Smooth muscle cell of the brain vasculature (primary cell): ENCODE measurements at places on chromosomes 12 and 14.

- DNase-seq: no peak
These were observed 4.6 kb upstream of the HIP1R start for GRCh38 chr12:122830517-122831214.

DNA sequence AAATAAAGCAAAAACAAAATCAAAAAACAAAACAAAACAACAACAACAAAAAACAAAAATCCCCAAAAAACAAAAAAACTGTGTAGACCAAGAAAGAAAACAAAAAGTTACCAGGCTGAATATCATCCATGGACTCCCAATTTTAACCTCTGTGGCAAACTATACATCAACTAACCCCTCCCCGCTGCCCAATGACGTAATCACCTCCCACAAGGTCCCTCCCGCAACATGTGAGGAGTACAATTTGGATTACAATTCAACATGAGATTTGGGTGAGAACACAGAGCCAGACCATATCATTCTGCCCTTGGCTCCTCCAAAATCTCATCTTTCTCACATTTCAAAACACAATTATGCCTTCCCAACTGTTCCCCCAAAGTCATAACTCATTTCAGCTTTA, 179.8 kb downstream of the DERA start:
- no peak for DNase-seq

DNA sequence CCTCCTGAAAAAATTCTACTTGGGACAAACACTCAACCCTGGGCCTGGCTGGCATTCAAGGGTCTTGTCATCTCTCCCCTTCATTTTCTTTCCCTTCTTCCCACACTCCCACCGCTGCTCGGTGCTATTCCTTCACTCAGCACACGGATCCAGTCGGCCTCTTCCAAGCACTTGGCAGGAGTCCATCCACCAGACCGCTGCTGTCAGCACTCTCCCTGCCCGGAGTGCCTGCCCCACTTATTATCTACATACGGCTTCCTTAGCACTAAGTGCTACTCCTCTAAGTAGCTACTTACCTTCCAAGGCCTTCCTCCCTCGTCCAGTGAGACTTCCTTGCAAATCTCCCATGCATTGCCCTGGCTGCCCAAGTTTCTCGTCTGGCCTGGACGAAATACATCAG, 29.8 kb downstream of the CALM1 start:
- no peak for DNase-seq

- DNase-seq: no peak
These were observed 17.3 kb downstream of the TNFAIP2 start for GRCh38 chr14:103140316-103141109.

DNA sequence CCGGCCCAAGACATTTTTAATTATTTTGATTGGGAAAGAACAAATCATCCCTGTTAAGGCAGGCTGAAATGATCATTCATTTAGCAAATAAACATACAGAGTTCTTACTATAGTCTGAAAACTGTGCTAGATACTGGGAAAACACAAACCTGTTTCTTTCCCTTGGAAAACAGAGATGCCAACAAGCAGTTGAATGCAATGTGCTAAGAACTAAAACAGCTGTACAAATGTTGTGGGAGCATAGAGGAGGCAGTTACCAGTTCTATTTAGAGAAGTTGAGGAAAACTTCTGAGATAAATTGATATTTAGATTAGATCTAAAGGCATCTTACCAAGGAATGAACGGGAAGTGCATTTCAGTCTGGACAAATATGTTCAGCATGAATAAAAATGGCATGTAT, 3.2 kb upstream of the NECAP1 start:
- no peak for DNase-seq

DNA sequence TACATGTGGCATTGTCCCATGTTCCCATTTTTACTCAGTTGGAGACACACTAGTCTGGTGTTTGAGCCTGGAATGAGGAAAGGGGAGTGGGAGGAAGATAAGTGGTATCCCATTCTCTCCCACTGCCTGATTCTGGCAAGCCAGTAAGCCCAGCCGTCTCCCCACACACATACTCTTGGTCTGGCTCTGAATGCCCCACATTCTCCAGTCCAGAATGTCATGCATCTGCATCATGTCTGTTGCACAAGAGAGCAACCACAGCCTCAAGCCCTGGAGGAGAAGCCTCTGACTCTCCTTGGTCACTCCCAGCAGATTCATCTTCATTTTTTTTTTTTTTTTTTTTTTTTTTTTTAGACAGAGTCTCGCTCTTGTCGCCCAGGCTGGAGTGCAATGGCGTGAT, 48.0 kb downstream of the DRAM1 start:
- DNase-seq: no peak

GRCh38 chr12:117038919-117039318, 60.3 kb downstream of the TESC start:
- DNase-seq: no peak

DNA sequence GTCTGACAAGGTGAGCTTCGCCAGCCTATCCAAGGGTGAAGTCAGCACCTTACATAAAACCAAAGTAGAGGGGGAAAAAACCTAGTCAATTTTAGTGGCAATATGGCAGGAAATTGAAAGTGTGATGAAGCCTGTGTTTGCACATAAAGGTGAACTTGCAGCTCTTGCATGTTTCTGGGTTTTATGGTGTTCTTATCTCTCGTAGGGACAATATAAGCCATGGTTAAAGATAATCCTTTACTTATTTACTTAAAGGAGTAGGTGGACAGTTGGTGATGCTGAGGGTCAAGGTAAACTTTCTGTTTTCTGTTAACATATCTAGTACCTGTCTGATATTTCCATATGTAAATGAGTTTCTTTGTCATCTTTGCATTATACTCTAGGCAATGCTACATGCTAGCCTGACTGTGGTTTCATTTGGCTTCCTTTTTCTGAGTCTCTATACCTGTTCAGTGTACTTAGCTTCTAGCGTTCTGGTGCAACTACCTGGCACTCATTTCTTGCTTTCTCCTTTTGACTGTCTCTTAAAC, 32.8 kb downstream of the CCDC91 start:
- DNase-seq: no peak

DNA sequence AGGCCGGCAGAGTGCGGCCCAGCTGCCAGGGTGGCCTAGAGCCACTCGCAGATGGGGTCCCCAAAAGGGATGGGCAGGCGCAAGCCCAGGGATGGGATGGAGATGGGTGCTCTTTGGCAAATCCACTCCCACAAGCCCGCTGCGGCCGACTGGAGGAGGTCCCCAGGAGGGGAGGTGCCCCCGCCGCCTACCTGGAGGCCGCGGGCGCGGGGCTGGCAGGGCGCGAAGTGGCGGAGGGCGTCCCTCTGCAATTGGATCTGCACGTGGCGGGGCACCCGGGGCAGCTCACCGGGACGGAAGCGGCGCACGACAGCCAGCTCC, 730 bp downstream of the PPP1R3E start:
- no peak for DNase-seq

DNA sequence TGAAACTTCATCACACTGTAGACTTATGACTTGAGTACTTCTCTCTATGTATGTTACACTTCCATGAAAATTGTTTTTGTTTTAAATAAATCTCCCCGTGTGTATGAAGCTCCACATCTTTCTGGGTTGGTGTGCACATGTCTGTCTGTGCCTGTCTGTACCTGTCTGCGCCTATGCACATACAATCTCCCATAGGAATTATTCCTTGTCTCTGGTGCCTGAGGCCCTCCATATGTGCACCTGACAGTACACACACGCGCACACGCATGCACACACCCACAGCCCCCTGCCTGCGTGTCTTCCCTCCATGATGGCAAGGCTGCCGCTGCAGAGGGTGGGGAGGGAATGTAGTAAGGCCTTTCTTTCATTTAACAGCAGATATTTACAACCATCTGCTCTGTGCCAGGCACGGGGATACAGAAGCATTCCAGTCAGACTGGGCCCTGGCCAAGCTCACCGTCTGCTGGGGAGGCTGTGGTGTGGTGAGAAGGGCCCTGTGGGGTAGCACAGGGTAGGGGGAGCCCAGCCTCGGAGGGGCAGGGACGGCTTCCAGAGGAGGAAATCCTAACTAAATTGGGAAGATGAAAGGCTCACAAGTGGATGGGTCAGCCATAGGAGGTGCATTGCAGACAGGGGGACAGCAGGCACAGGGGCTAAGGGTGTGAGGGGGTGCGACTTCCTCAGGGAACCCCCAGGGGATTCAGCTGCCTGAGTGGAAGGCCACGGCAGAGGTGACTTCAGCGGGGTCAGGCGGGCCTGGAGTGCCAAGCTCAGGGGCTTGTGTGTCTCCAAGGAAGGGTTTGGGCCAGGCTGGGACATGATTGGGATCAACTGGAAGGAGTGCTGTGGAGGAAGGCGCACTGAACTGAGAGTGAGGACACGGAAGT, 26.1 kb downstream of the KRT8 start:
- DNase-seq: no peak

GRCh38 chr12:55446326-55446725, 2.5 kb downstream of the OR6C2 start:
- no peak for DNase-seq

- no peak for DNase-seq
These were observed 29.0 kb downstream of the DLK1 start for GRCh38 chr14:100755649-100756048.

GRCh38 chr14:90109858-90110257, 48.1 kb downstream of the KCNK13 start:
- DNase-seq: no peak

- DNase-seq: no peak
These were observed 5.5 kb upstream of the VASH1 start for GRCh38 chr14:76755610-76756370.

GRCh38 chr14:64704143-64704742, at the start of gene PLEKHG3:
TSS of gene PLEKHG3 (plus strand) at chr14:64704424. CDS start at chr14:64727632, 23,208 bp downstream.
- no peak for DNase-seq

DNA sequence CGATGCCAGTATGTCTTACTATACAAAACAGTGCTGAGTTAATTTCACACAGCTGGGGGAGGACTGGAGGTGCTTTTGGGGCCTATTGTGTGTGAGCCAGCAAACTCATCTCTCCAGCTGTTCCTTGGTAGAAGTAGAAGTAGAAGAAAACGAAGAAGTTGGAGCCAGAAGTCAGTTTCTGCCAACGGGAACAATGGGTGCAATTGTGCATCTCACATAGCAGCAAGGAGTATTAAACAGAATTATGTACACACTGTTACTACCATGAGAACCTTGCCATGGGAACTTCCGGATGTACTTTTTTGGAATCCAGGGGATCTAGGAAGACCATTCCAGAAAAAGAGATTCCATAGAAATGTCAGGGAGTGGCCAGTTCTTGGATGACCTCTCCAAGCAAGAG, 88.6 kb downstream of the VCPKMT start:
- DNase-seq: no peak

DNA sequence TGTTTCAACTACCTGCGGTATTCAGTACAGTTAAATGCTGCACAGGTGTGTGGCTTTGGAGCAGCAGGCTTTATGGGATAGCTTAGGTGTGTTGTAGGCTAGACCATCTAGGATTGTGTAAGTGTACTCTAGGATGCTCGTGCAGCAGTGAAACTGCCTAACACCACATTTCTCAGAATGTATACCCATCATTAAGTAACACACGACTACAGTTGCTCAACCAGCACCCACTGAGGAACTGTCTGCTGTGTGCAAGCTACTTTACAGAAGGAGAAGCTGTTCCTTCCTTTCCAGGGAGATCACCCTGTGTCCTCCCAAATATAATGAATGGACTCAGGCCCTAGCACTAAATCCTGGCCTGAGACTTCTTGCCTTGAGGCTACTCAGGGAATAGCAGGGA, 94.8 kb downstream of the SLC24A4 start:
- DNase-seq: no peak

- DNase-seq: no peak
These were observed 58.8 kb upstream of the ACTN1 start for GRCh38 chr14:69037790-69038454.

DNA sequence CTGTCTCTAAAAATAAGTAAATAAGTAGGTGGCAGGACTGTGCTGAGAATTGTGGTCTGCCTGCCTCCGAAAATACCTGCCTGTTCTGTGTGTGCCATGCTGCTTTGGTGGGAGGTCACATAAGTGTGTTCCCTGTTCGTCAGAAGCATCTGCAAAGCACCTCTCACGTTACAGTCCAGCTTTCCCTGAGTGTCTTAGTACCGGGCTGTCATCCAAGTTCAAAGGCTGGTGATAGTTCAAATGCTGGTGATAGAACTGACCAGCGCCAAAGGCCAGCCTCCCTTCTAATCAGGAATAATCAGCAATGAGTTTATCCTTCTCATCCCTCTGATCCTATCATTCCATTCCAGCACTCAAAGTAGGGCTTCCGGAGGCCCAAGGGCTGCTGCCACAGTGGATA, 5.6 kb downstream of the CABP1 start:
- no peak for DNase-seq

GRCh38 chr12:79883216-79883615, 51.7 kb downstream of the PPP1R12A start:
- no peak for DNase-seq

DNA sequence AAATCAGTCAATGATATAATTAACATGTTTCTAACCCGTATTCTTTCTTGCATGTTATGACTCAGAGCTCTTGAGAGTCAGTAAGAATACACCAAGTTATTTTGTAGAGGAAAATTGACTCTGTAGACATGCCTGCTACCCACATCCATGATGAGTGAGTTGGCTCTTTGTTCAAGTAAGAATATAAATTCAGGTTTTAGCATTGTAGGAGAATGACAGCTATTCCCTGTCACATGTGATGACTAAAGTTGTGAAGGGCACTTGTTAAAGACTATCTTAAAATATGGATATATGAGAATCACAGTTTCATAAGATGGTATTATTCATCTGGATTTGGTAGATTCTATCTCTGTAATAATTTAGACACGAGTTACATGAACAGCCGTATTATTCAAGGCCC, 209.1 kb downstream of the CCDC59 start:
- DNase-seq: no peak

DNA sequence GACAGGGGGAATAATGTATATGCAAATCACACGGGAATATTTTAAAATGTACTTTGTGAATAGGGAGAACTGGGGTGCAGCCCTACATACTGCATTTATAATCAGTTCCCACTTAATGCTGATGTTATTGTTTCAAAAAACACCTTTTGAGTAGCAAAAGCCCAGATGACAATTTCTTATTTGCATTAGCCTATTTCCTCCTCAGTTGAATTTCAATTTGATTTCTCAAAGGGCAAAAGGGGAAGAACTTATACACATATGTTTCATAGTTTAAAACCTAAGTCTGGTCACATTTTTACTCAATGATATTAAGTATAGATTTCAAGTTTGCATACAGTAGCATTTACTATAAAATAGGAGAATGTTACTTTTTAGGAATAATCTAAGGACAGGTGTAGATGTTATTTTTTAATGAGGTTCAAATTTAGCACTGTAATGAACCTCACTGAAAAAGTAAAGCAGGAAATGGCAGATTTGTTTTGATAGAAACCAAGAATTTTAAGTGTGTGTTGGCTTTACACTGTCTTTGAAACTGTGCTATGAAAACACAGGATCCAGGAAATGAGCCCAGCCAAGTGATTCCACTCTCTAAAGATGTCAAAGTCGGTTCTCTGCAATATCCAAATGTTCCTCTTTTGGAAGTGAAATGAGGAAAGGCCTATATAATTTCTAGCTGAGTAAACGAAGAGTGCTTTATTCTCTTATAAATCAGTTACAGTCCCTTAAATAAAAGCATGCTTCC, 367.4 kb downstream of the BTG1 start:
- DNase-seq: no peak

- DNase-seq: no peak
These were observed 5.8 kb upstream of the TNFRSF1A start for GRCh38 chr12:6347367-6348338.

- no peak for DNase-seq
These were observed 2.6 kb downstream of the SOAT2 start for GRCh38 chr12:53105712-53106439.
